HCT116 (cell line): ENCODE measurements at places on chromosomes 5 and 9. TPM values are rescaled to one million over a fixed set of nuclear protein-coding genes. Genes with fewer than 3 reads are reported as not detected.

Gene PCDHGA12
- 0.17 TPM for total RNA-seq

Gene CATSPER3
- total RNA-seq: 1.7 TPM

DNA sequence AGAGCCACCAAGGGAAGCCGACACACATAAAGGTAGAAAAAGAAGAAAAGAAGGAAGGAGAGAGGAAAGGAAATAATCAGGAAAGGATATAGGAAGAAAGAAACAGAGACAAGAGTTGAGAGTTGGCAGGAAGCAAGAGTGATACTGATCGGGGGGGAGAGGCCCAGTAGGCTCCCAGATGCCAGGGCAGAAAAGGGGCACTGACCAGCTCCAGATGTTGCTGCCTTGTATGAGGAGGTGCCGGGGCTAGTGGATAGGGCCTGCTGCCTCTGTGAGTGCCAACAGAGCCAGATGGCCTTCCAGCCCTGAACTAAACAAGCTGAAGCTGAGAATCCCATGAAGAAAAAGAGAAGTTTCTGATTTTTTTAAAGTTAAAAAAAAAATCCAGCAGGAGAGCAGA, 82.0 kb upstream of the TRIM32 start:
- no peak for DNase-seq
- H3K4me3 ChIP-seq: no peak overlapping the region
- H3K27me3 ChIP-seq: no peaks in the 10 kb centered on the region

DNA sequence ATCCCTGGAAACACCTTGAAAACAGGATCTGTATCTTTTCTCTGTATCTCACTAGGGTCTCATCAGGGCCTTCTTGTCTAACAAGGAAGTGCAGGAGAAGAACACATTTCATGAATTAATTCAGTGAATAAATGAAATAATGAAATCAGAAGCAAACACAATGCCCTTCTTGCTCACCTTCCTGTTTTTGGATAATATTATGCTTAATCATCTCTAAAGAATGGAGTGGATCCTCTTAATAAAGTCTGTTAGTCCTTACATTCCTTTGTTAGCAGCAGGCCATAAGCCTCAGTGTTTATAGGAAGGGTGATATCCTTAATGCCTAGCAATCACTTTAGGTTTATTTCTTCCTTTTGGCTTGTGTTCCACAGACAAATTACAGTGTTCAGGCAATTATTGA, 837.1 kb upstream of the SEMA6A start:
- no peaks in the 10 kb centered on the region for H3K4me1 ChIP-seq
- no peak overlapping the region for H3K27ac ChIP-seq
- no peaks in the 10 kb centered on the region for H3K27me3 ChIP-seq
- no peaks in the 10 kb centered on the region for H3K36me3 ChIP-seq
- H3K4me3 ChIP-seq: no peak overlapping the region
- no peak for DNase-seq

Gene PCDHB16
- total RNA-seq: not detected

DNA sequence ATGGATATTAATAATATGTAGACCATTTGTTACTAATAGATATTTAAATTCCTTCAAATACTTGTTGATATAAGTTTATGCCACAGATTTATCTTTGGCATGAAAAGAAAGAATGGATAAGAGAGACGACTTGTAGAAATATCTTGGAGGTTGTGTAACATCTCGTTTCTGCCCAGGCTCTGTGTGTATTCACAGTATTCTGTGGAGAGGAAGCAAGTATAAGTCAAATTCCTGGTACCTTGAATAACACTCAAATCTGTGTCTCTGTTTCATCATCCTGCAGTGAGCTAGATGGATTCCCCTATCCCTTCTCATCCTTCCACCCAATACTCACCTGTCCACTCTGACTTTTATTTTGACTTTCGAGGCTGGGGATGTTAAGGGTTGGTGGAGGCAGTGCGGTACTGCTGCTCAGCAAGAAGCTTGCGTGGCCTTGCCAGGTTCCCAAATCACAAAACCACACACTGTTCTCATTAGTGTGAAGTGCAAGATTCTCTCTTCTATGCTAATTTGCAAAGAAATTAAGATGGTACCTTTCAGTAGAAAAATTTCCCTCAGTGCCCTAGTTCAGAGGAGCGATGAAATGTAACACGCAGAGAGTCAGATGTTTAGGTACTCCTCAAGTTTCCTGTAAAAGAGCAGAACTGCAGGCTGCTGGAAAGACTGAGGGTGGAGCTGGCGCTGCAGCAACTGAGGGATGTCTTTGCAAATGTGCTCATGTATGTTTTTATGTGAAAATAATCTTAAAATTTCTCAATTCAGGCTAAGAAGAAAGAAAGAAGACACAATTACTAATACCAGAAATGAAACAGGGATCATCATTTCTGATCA, 42.6 kb upstream of the ANKRD18A start:
- no peak for DNase-seq
- H3K4me3 ChIP-seq: no peak overlapping the region
- H3K27ac ChIP-seq: no peak overlapping the region
- H3K27me3 ChIP-seq: no peaks in the 10 kb centered on the region
- H3K4me1 ChIP-seq: no peaks in the 10 kb centered on the region

Gene HTR4
- not detected for total RNA-seq

Gene ACTBL2
- total RNA-seq: 0.07 TPM

Gene COL23A1
- total RNA-seq: not detected

GRCh38 chr9:29311221-29311620, 1737.9 kb upstream of the C9orf72 start:
- no peak overlapping the region for H3K4me3 ChIP-seq
- no peaks in the 10 kb centered on the region for H3K36me3 ChIP-seq
- H3K4me1 ChIP-seq: no peaks in the 10 kb centered on the region
- H3K27ac ChIP-seq: no peak overlapping the region
- no peak for DNase-seq
- no peaks in the 10 kb centered on the region for H3K27me3 ChIP-seq

DNA sequence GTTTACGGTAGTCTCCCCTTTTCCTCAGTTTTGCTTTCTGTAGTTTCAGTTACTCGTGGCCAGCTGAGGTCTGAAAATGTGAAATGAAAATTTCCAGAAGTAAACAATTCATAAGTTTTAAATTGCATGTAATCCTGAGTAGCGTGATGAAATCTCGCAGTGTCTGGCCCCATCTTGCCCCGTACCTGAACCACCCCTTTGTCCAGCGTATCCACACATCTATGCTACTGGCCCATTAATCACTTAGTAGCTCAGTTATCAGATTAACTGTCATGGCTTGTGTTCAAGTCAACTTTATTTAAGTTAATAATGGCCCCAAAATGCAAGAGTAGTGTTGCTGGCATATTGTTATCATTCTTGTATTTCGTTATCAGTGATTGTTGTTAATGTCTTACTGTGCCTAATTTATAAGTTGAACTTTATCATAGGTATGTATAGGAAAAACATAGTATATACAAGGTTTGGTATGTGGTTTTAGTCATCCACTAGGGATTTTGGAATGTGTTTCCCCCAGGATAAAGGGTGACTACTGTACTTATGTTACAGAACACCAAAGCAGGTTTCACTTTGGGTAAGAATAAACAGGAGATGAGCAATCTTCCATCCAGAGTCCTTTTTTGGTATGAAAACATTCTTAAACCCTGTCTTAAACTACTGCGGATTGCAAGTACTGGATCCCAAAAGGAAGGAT, 118.4 kb upstream of the KCNN2 start:
- no peaks in the 10 kb centered on the region for H3K4me1 ChIP-seq
- H3K27ac ChIP-seq: no peak overlapping the region
- DNase-seq: no peak
- no peaks in the 10 kb centered on the region for H3K36me3 ChIP-seq
- H3K27me3 ChIP-seq: 0 out of 2 replicates have a peak, but pooled peaks cover 11% of the 10 kb centered on the region

Gene PCA3
- not detected for total RNA-seq

- H3K4me1 ChIP-seq: no peaks in the 10 kb centered on the region
- H3K36me3 ChIP-seq: no peaks in the 10 kb centered on the region
- no peak overlapping the region for H3K27ac ChIP-seq
- DNase-seq: no peak
These were observed 396.2 kb downstream of the KCTD16 start for GRCh38 chr5:144566747-144567420.

- H3K36me3 ChIP-seq: peaks cover 26% of the 10 kb centered on the region; the same call in 1 of the 2 replicates
- peak overlapping the region; percentile 73 for H3K27ac ChIP-seq
- peaks cover 25% of the 10 kb centered on the region for H3K4me1 ChIP-seq
- peak overlapping the region; percentile 27 for H3K4me3 ChIP-seq
- H3K27me3 ChIP-seq: no peaks in the 10 kb centered on the region
- DNase-seq: peak; percentile 83
These were observed 12.0 kb downstream of the CTNNAL1 start for GRCh38 chr9:109001275-109001676.

DNA sequence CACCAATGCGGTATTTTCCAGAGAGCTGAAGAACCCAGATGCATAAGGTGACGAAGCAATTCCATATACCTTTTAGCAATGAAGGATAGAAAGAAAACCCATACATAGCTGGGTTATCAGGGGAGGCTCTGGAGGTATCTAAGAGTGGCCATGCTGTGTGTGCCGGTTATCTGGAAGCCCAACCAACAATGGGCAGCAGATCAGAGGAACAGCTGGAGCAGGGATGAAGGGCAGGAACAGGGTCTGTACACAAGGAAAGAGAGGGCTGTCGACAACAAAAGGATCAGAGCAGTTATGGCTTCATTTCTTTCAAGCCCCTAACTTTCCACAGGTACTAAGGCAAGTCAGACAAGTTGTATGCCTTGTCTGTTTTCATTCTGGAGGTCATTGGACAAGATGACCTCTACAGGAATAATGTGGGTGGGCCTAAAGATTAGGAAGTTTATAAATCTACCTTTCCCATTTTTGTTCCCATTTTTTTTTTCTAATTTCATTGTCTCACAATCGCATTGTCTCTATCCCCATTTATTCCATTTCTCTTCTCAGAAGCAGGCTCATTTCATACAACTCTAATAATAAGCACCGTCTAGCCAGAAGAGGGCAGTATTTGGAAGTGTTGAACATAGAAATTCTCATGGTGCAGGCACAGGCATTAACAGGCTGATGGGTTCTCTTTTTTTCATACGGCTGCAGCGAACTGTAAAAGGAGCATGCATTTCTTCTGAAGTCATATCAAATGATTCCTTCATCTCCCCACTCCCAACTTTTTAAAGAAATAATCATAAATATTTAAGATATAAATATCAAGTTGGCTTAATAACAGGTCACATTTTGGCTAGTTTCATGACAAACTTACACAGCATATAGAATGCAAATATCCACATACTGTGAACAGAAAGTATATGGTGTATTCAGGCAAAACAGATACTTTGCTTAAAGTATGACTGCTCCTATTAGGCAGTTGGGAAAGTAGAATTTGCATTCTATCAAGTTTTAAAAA, 63.5 kb downstream of the ZNF474 start:
- H3K27ac ChIP-seq: no peak overlapping the region
- H3K4me1 ChIP-seq: no peaks in the 10 kb centered on the region
- H3K4me3 ChIP-seq: no peak overlapping the region
- H3K36me3 ChIP-seq: no peaks in the 10 kb centered on the region
- H3K27me3 ChIP-seq: no peaks in the 10 kb centered on the region
- peak; percentile 46 for DNase-seq

Gene SLC1A3
- total RNA-seq: 12.9 TPM

- H3K36me3 ChIP-seq: no peaks in the 10 kb centered on the region
- no peak overlapping the region for H3K4me3 ChIP-seq
- no peaks in the 10 kb centered on the region for H3K27me3 ChIP-seq
- no peak for DNase-seq
- H3K27ac ChIP-seq: no peak overlapping the region
These were observed 4.0 kb upstream of the PRRC1 start for GRCh38 chr5:127513408-127513970.

Gene IGIP
- total RNA-seq: 5.2 TPM

GRCh38 chr9:127562841-127563401, 49.2 kb upstream of the STXBP1 start:
- no peaks in the 10 kb centered on the region for H3K27me3 ChIP-seq
- H3K36me3 ChIP-seq: peaks cover 22% of the 10 kb centered on the region; the same call in 1 of the 2 replicates
- H3K4me1 ChIP-seq: peaks cover 99% of the 10 kb centered on the region
- H3K27ac ChIP-seq: peak overlapping the region; percentile 97
- H3K4me3 ChIP-seq: peak overlapping the region; percentile 12

DNA sequence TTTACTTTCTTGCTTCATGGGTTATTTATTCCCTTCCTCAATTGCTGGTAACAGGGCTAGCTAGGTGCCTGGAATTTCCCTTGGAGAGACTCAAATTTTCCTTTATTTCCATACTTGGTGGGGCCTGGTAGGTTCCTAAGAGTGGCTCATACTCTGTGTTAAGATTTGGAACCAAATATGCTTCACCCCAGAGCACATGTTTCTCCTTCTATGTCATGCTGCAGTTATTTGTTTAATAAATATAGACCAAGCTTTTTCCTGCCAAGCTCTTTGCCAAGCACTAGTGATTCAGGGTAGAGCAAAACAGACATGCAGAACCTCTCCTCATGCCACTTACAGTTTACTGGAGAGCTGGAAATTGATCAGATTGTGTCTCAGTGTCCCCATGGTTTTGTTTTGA, 290.3 kb upstream of the SGCD start:
- H3K4me1 ChIP-seq: no peaks in the 10 kb centered on the region
- DNase-seq: no peak
- H3K27ac ChIP-seq: no peak overlapping the region
- no peak overlapping the region for H3K4me3 ChIP-seq
- H3K36me3 ChIP-seq: no peaks in the 10 kb centered on the region

DNA sequence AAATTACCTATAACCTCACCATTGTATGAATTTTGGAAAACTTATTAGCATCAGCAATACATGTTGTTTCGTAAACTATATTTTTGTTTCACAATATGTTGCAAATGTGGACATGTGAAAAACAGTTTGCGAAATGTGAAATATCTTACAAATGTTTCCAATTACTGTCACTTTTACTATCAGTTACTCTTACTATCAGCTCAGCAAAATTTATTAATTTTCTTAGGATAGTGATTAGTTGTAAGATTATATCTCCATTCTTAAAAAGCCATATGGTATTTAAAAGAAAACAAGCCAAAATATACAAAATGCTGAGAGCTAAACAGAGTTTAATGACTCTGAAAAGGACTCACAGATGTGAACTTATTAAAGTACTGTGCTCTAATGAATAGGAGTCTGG, 111.9 kb upstream of the LPAR1 start:
- no peaks in the 10 kb centered on the region for H3K36me3 ChIP-seq
- DNase-seq: no peak
- no peak overlapping the region for H3K27ac ChIP-seq
- no peak overlapping the region for H3K4me3 ChIP-seq
- no peaks in the 10 kb centered on the region for H3K4me1 ChIP-seq

Gene NR5A1
- total RNA-seq: 0.64 TPM

- H3K4me3 ChIP-seq: no peak overlapping the region
- no peaks in the 10 kb centered on the region for H3K4me1 ChIP-seq
- no peak for DNase-seq
- no peaks in the 10 kb centered on the region for H3K27me3 ChIP-seq
- no peaks in the 10 kb centered on the region for H3K36me3 ChIP-seq
These were observed 464.5 kb downstream of the ICE1 start for GRCh38 chr5:5886812-5887486.

DNA sequence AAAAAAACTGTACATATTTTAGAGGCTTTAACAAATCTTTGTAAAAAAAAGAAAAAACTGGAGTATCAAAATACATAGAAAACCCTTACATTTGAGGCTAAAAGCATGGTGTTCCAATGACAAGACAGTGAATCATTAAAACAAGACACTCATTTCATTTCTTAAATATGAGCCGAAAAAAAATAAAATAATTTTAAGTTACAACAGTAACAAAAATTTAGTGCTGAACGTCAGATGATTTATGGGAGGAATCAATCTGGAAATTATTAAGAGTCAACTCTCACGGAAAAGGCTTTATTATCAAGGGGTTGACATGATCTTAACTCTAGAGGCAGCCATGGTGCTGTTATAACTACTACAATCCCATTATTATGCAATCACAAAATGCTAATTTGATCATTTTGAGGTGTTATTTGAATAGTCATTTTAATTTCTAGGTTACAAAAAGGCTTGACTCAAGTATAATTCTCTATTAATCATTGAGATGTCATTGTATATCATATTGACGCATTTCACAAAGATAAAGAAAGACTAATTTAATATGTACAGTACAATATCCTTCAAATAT, 51.9 kb downstream of the MAPKAP1 start:
- H3K4me3 ChIP-seq: no peak overlapping the region
- no peaks in the 10 kb centered on the region for H3K27me3 ChIP-seq
- H3K27ac ChIP-seq: no peak overlapping the region
- H3K4me1 ChIP-seq: peaks cover 5% of the 10 kb centered on the region; the same call in 1 of the 2 replicates
- DNase-seq: no peak
- H3K36me3 ChIP-seq: no peaks in the 10 kb centered on the region
